ENCODE measurements at places on chromosomes 11 and 22. TPM values are rescaled to one million over a fixed set of nuclear protein-coding genes. Genes with fewer than 3 reads are reported as not detected.

- DNase-seq = peak; percentile 99
Observed at GRCh38 chr11:130631119-130631518, 182.7 kb downstream of the ADAMTS15 start.

GRCh38 chr22:34841331-34841771 is 224.6 kb upstream of the ISX start:
- DNase-seq = peak; percentile 18

- DNase-seq = peak; percentile 91
Observed at GRCh38 chr11:69301455-69302401, 7.8 kb downstream of the MYEOV start.

GRCh38 chr11:82631722-82632630 is 101.7 kb downstream of the FAM181B start:
- peak; percentile 76 for DNase-seq

STK33 gene
- total RNA-seq = 15.3 TPM
